ENCODE measurements at places on chromosomes 2 and 18.

GRCh38 chr18:37624318-37624717 is 58.7 kb upstream of the CELF4 start:
- no peak for DNase-seq

DNA sequence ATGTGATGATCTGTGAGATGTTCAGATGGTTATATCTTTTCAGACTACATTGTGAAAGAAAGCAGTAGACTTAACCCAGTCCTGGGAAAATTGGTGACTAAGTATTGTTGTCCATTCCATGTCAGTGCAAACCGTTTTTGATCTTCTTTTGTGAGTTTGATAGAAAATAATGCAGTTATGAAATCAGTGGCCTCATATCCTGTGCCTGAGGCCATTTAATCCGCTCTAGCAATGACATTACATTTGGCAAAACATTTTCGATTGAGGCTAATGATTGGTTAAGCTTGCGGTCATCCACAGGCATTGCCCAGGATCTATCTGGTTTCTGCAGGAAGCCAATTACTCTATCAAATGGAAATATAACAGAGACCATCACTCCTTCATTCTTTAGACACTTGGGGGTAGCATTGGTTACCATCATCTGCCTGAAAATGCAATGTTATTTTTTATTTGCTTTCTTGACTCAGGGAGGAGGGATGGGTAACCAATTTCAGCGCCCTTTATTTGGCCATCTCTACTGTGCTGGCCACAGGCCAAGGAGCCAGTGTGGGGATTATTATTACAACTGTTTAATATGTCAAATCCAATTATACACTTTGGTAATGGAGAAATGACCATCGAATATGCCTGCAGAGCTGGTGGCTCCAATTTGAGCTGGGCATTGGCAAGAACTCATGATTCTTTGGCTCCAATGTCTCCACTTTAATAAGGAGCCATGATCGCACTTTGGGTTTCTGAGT is 33.6 kb downstream of the TRIB2 start:
- no peak for DNase-seq

DNA sequence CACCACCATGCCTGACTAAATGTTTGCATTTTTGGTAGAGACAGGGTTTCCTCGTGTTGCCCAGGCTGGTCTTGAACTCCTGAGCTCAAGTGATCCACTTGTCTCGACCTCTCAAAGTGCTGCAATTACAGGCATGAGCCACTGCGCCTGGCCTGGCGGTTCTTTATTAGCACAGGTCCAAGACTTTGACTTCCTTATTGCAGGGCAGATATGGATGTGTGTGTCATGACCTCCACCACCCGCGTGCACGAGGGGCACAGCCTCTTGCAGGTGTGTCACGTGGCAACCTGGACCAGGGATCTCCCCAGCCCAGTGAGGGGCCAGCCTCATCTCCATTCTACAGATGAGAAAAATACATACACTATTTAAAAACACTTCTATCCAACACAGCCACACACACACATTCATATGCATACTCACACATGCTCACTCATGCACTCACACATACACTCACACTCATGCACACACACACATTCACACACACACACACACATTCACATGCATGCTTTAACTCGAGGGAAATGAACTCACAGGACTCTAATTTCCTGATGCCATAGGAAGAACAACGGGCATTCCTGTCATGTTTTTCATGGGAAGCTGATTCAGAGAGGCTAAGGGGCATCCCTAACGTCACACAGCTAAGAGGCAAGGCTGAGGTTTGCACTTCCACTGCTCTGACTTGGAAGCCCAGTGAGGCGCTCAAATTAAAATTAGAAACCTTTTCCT is 38.8 kb downstream of the RRM2 start:
- DNase-seq = no peak

DNA sequence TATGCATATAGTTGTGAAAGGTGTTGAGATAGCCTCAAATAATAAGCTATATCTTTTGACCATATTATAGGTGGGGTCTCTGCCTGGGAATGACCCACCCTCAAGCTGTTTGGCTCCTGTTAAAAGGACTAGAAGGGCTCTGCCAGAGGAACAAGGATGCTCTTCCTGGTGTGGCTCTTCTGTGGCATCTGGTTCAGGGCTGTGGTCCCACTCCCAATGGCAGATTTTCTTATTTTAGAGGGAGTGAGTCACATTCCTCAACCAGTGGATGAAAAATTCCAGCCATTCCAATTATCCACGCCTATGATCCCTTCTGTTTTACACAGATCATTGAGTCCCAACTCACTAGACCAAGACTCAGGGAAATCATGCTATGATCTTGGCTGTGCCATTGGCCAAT is 119.9 kb downstream of the PARD3B start:
- no peak for DNase-seq

DNA sequence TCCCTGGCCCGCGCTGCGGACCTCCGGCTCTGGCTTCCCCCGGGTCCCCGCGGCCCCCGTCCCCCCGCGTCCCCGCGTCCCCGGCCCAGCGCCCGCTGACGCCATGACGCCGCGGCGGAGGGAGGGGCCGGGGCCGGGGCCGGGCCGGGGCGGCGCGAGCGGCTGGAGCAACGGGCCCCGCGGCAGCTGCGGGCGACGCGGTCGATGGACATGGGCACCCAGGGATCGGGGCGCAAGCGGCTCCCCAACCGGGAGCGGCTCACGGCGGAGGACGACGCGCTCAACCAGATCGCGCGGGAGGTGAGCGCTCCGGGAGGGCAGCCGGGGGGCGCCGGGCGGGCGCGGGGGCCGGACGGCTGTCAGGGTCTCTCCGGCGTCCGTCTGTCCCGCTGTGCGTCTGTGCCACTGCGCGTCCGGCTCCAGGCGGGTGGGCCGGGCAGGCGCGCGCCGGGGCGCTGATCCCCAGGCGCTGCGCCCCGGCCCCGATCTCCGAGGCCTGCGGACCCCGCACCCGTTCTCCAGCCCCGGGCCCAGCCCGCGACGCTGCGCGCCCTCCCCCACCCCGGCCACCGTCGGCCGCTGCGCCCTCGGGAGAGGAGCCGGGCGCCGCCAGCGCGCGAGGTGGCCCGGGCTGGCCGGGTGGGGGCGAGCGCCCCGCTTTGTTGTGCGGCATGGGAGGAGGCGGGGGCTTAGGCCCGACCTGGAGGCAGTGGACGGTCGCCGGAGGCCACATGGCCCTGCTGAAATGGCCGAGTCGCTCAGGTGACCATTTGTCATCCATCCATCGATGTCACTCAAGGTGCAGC is at the start of gene LRRFIP1:
Gene LRRFIP1 (plus strand): TSS at position 147 of the 806 bp plus-strand sequence. CDS start 58 bp downstream, at position 205.
- no peak for DNase-seq

GRCh38 chr2:13877571-13877970 is 754.9 kb upstream of the LRATD1 start:
- no peak for DNase-seq

DNA sequence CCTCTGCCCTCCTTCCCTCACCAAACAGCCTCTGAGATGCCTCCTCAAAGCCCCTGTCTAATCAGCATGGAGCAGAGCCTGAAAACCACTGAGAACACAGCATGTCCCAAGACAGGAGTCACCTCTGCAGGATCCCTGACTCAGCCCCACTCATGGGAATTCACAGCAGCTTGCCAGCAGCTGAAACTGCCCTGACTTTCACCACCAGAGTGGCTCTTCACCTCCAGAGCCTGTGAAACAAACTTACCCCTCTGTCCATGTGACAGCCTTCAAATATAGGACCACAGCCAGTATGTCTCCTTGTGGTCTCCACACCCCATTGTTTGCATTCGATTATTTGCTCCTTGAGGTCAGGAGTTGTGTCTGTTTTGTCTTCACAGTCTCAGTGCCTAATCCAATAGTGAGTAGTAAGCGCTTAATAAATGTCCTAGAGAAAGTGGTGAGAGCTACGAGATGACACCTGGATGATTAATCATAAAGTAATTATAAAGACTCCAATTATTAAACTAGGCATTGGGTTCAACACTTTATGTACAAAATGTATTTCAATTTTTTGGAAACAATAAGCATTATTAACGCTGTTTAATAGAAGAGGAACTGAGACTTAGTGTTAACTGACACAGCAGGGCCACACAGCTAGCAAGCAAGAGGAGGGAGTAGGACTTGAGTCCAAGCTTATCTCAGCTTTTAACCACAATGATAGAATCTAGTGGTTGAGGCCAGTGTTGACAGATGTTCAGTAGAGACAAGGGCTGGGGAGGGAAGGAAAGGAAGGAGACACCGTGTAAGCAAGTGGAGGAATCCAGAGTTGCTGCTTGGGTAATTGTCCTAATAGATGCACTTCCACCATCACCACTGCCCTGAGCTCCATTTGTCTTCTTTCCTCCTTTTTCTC is 358.7 kb upstream of the TNP1 start:
- DNase-seq = no peak

- no peak for DNase-seq
Observed at GRCh38 chr2:52775674-52776073, 991.9 kb upstream of the CHAC2 start.

- DNase-seq = no peak
Observed at GRCh38 chr2:172770887-172771286, 35.2 kb downstream of the RAPGEF4 start.

DNA sequence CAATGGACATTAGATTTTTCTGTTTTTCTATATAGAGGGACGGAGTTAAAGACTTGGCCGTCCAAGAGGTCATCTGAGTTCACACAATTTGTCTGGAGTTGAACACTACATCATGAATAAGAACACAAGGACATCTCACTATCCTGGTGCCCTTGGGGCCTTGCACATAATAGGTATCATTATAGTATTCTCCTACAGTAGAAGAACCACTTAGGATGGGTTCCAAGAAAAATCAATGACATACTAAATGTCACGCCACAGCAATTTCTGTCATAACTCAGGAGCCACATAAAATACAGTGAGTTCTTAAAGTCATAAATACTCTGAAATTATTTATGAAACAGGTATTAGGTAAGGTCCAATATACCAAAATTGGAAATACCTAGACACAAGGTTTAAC is 154.4 kb downstream of the NCKAP5 start:
- no peak for DNase-seq

GRCh38 chr2:152974146-152974545 is 255.7 kb downstream of the ARL6IP6 start:
- no peak for DNase-seq

DNA sequence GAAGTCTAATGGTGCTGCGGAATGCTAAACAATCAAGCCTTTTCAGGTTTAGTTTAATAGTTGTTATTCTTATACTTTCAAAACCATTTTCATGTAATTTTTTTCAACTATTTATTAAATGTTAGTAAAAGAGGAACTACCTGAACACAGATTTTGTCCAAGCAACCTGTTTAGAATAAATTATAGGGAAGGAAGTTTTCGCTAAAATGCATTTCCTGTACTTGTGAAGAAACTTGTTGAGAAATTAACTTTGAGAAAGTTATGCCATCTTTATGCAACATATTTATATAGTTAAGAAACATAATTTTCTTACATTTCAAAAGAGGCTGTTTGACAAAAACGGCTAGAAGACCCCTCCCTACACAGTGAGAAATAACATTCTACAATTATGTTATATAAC is 16.6 kb downstream of the MAP4K4 start:
- DNase-seq = no peak

DNA sequence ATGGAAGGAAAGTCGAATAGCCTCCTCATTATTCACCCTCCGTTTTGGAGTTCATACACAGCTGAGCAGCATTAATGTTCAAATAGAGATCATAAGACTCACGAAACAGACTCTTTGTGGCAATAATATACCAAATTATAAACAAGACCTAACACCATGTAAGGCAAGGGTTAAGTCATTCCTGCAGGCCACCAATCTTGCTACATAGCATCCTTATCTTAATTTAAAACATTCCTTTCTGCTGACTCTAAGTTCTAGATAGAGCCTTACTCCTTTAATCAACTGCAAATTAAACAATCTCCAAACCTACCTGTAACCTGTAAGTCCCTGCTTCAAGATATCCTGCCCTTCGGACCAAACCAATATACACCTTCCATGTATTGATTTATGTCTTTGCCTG is 178.0 kb downstream of the PDE11A start:
- no peak for DNase-seq

DNA sequence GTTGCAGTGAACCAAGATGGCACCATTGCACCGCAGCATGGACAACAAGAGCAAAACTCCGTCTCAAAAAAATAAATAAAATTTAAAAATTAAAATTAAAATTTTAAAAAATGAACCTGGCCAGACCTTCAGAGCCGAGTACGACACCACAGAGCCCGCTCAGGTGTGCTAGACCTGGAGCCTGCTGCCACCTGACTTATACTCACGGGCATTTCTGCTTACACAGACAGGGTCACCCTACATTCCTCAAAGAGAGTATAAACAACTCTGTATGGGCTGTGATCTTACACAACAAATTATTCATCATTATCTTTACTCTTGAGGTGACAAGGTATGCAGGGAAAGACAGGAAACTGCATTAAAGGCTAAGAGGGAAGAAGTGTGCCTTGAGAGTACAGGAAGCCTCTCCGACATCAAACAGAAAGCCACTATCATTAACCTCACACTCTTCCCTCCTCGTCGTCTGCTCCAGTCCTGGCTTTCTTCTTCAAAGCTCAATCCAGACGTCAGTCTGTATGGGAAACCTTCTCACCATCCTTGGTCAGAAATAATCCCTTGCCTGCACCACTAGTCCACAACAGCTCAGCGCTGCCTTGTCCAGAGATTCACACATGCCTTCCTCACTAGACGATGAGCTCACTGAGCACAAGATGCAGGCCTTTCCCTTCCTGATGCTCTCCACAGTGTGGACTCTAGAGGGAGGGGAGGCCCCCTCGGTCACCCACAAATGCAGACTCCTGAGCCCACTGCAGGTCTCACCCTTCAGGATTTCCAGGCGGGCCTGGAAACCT is 56.2 kb downstream of the UXS1 start:
- no peak for DNase-seq

DNA sequence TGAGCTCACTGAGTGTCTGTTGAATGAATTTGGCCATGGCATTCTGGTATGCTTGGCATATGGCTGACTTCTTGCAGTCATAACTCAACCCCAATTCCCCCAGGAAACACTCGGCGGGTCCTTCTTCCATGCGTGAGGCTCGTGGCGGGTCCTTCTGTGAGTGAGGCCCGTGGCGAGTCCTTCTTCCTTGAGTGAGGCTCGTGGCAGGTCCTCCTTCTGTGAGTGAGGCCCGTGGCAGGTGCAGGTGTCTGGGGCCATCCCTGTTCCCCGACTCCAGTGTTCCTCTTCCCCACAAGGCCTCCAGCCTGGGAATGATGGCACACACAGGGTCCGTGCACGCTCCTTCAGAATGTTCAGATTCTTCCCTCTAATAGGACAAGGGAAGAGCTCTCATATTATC is 169.0 kb downstream of the EIPR1 start:
- no peak for DNase-seq

DNA sequence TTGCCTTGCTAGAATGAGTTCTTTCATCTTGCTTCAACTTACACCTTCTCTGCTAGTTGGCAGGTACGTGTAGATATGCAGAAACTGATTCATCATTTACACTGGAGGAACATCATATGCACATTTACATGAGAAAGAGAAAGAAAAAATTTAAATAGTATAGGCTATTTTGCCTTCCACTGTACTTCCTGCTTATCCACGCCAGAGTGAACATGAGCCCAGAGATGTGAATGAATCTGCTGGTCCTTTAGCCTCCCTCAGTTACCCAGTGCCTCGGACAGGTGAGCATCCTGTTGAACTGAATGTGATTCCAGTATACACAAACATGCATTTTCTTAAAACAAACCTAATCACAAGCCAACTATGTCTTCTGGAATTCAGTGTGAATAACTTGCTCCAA is 83.6 kb downstream of the SESTD1 start:
- no peak for DNase-seq

- no peak for DNase-seq
Observed at GRCh38 chr18:78611869-78612268, 367.7 kb upstream of the SALL3 start.

All from activated CD4-positive, CD25-positive, alpha-beta regulatory T cell treated with anti-CD3 and anti-CD28 coated beads, Interleukin-2, amount 50 U/mL, for 16 hours (primary cell).